Astrocyte of the spinal cord (primary cell): ENCODE measurements at places on chromosomes 6 and 20.

DNA sequence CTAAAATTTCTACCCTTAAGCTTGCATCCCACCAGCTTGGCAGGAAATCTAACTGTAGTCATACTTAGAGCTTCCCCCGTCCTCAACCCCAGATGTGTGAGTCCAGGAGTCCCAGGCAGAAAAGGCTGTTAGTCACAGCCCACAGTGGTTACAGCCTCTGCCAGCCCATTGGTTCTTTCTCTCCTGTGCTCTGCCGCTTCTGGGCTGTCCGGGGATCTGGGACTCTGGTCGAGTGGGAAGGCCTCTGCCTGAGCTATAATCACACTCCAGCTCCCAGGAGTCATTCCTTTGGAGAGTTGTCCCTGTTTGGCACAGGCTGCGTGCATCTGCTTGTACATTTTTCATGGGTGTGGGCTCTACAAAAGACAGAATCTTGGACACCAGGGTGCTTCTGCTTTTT, 45.6 kb upstream of the FYN start:
- DNase-seq, result peak; percentile 83

GRCh38 chr6:126307849-126308248, 32.1 kb upstream of the CENPW start:
- peak; percentile 56 for DNase-seq

DNA sequence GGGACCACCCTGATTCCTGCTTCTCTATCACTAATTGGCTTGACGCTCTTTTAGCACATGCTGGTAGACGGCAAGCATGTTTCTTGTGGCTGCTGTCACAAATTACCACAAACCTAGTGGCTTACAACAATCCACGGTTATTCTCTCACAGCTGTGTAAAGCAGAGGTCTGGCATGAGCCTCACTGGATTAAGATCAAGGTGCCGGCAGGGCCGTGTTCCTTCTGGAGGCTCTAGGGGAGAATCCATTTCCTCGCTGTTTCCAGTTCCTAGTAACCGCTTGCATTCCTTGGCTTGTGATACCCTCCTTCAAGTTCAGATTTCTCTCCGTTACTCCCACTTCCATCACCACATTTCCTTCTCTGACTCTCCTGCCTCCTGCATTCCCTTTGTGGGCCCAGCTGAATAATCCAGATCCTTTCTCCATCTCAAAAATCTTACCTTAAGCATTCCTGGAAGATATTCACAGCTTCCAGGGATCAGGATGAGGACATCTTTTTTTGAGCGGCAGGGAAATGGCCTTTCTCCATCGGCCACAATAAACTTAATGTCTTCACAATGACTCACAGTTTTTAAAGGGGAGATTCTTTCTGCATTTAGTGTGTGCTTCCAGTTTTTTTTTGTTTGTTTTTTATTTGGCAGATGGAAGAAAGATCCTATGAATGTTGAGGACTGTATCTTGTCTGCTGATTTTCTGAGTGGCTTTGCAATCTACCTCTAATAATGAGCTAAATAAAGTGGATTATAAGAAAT, 39.9 kb downstream of the BMP6 start:
- peak; percentile 8 for DNase-seq

- DNase-seq, result no peak
Measured at GRCh38 chr6:37759221-37760144, 60.0 kb upstream of the ZFAND3 start.

- DNase-seq, result no peak
Measured at GRCh38 chr6:166719019-166719418, 92.0 kb upstream of the RPS6KA2 start.

DNA sequence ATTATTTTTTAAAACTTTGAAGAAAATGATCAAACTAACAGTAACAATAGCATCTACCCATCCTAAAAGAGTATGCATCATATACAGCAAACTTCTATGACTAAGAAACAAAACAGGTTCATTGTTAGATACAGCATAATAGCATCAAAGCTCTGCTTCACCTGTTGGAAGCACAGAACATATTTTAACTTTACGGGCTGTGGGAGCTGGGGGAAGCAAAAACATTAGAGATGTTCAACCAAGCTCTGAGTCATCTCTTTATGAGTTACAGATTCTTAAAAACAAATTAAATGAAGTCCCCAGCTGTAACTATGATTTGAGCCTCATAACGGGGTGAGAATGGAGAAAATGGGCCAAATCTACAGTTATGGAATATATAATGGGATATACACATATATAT, 63.4 kb downstream of the SYNE1 start:
- DNase-seq, result no peak

GRCh38 chr20:23019403-23019802, 15.7 kb upstream of the SSTR4 start:
- no peak for DNase-seq
